Mesothelial cell of epicardium (in vitro differentiated cells): ENCODE measurements at places on chromosomes 3 and 15. TPM values are rescaled to one million over a fixed set of nuclear protein-coding genes. Genes with fewer than 3 reads are reported as not detected.

DNA sequence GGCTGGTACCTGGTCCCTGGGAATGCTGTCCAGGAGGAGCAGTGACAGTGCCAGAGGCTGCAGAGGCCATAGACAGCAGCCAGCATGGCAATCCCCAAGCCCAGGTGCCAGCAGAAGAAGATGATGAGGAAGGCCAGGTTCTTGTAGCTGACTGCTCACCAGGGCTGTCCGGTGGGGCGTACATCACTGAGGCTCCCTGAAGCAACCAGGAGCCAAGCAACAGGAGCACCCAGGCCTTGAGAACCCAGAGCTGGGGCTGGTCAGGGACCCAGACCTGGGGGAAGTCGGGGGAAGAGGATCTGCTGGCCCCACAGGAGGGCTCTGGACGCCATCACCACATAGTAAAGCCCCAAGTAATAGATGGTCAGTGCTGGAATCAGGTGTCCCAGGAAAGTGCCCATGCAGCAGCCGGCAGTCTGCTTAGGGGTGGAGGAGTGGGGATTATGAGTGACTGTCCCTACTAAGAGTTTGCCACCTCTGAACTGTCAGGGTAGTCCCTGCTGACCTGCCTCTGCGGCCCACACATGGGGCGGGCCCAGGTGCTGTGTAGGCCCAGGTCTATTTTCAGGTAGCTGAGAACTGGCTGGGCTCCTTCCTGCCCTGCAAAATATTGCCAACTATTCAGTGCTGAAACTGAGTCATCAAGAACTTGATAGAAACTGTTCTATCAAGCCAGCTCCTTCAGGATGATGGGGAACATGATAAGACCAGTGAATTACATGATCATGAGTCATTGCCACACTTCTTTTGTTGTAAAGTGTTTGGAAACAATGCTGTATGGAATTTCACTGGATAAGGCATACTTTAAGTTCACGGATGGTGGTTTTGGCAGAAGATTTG, 68.7 kb downstream of the CHRD start:
- peaks cover 8% of the 10 kb centered on the region for H3K4me1 ChIP-seq
- H3K4me3 ChIP-seq: no peak overlapping the region
- H3K27me3 ChIP-seq: no peaks in the 10 kb centered on the region
- no peaks in the 10 kb centered on the region for H3K36me3 ChIP-seq
- no peak for DNase-seq

DNA sequence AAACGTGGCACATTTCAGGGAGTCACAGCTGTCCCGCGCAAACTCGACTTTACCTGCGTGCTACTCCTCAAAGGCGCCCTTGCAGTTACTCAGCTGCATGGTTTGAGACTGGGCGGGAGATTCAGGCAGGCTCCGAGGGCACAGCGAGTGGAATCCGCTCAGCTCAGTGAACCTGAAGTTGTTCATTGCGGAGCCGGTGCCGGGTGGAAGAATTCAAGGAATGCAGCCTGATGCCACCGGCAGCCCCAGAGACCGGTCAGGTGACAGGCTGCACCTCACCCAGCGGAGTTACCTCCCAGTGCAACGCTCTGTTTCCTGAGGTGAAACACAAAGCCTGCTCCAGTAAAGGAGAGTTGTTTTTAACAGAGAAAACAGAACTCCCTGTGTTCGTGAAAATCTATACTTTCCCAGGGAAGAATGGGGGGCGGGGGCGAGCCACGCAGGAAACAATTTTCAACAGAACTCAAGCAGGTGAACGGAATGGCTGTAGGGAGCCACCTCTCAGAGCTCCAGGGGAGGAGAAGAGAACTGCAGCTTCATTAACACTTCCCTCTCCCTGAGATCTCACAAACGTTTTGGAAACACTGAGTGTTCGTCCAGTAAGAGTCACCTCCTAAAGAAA, 3.8 kb downstream of the VEPH1 start:
- H3K27ac ChIP-seq: peak overlapping the region; percentile 99
- H3K4me1 ChIP-seq: peaks cover 35% of the 10 kb centered on the region
- H3K36me3 ChIP-seq: no peaks in the 10 kb centered on the region
- peaks cover 2% of the 10 kb centered on the region for H3K27me3 ChIP-seq
- H3K4me3 ChIP-seq: peak overlapping the region; percentile 77

Gene CAPN3
- total RNA-seq: 12.2 to 13.7 TPM (median 12.8 TPM) in 3 replicates

- H3K36me3 ChIP-seq: no peaks in the 10 kb centered on the region
- no peak overlapping the region for H3K27ac ChIP-seq
- no peak overlapping the region for H3K4me3 ChIP-seq
- peaks cover 40% of the 10 kb centered on the region for H3K4me1 ChIP-seq
- DNase-seq: no peak
These were observed 557.7 kb upstream of the SGO1 start for GRCh38 chr3:20743553-20744321.

GRCh38 chr3:103440539-103441203, 1005.9 kb downstream of the ZPLD1 start:
- no peak for DNase-seq
- H3K27me3 ChIP-seq: no peaks in the 10 kb centered on the region
- H3K4me3 ChIP-seq: no peak overlapping the region
- H3K27ac ChIP-seq: no peak overlapping the region
- peaks cover 4% of the 10 kb centered on the region for H3K36me3 ChIP-seq

DNA sequence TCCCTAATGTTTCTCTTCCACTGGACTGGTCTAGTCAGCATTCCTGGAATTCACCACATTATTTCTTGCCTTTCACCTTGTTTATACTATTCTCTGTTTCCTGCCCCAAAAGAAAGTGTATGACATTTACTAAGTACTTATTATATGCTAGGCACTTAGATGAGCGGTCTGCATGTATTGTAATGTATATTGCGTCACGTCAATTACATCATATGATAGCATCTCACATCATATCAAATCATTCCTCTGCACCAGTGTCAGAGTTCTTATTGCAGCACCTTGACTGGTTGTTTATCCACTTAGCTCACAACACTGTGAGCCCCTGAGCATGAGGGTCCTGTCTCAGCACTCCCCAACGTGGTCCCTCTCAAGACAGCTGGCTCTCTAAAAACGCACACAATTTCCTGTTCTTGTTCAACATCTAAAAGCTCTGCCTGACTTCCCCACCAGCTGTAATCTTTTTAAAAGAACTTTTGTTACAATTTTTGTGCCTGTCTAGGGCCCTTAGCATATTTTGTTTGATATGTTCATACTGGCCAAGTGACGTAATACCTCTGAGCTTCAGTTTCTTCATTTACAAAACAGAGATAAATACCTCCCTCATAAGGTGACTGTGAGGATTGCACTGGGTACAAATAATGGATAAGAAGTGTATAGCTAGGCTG, 58.8 kb downstream of the ARHGAP31 start:
- no peak for DNase-seq
- peak overlapping the region; percentile 87 for H3K27ac ChIP-seq
- no peaks in the 10 kb centered on the region for H3K27me3 ChIP-seq
- peaks cover 47% of the 10 kb centered on the region for H3K4me1 ChIP-seq
- no peak overlapping the region for H3K4me3 ChIP-seq

DNA sequence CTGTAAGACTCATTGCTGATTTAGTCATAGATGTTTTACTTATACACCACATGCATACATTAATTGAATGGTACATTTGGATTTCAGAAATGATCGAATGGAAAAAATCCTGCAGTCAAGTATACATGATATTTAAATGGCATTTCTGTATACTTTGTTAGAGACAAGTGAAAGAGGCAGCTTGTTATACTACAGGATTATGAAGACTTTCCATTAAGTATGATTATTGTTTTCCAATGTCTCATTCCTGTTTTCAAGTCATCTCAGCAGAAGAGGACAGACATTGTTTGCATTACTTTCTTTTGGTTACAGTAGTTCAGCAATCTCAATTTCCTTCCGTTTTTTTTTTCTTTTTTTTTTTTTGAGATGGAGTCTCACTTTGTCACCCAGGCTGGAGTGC, 36.6 kb upstream of the DPPA4 start:
- no peak overlapping the region for H3K27ac ChIP-seq
- no peaks in the 10 kb centered on the region for H3K27me3 ChIP-seq
- H3K36me3 ChIP-seq: no peaks in the 10 kb centered on the region
- H3K4me1 ChIP-seq: no peaks in the 10 kb centered on the region

- no peak overlapping the region for H3K27ac ChIP-seq
- H3K4me3 ChIP-seq: no peak overlapping the region
- H3K36me3 ChIP-seq: no peaks in the 10 kb centered on the region
These were observed 148.5 kb upstream of the ICE2 start for GRCh38 chr15:60627298-60627943.
